ENCODE measurements at places on chromosomes 5 and 9.

DNA sequence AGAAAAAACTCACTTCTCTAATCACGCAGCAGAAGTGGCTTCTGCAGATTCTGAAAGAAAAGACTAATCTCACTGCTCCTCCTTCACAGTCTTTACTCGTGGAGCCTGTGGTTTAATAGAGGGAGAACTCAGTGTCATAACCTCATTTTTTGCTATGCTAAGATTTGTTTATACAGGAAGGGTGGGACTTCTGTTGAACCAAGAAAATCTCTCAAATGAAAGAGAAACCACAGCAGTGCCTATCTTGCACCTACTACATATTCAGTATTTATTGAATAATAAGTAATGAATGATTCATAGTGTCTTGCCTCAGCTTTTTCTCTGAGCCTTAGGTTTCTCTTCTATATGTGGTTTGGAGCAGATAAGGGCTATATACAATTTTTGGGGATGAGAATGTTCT is 136.1 kb upstream of the DMAC1 start:
- DNase-seq, result no peak

GRCh38 chr5:14735944-14736343 is 71.4 kb downstream of the OTULIN start:
- no peak for DNase-seq

DNA sequence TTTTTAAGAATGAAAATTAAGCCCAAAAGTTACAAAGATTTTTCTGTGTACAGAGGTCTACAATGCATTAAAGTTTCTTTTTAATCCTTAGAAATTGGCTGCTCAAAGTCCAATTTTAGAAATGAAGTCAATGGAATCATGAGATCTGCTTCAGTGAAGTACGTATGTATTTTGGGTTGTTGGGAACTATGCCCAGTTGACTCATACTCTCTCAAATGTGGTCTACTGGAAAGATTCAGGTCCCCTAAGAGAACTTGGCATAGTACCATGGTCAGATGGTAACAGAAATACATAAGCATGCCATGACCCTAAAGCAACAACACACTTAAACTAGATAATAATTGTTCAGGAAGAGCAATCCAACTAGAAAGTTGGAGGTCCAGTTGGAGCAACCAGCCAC is 23.0 kb downstream of the FBLL1 start:
- no peak for DNase-seq

GRCh38 chr5:141095263-141095641 is 837 bp downstream of the PCDHB2 start:
- no peak for DNase-seq

GRCh38 chr5:96852759-96853158 is 23.5 kb upstream of the ERAP2 start:
- DNase-seq, result no peak

GRCh38 chr5:10703676-10704075 is 57.4 kb downstream of the DAP start:
- DNase-seq, result no peak

GRCh38 chr5:61290791-61291210 is 41.3 kb upstream of the ZSWIM6 start:
- DNase-seq, result no peak

GRCh38 chr5:60350794-60351193 is 349.2 kb downstream of the DEPDC1B start:
- no peak for DNase-seq

DNA sequence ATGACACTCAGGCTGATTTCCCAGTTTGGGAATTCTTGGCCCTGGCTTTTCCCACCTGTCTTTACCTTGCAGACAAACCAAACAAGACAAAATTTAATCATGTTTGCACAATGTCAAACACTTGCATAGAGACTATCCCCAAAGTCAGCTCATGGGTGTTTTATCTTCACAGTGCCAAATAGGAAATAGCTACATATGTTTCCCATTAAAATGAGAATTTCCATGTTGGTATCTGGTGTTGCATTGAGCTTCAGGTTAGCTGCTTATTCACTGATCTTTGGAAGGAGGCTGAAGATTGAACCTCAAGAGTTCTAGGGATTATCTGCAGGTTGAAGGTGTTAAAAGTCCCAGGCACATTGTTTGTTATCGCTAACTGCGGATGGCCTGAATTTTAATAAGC is 19.5 kb downstream of the MAP1B start:
- no peak for DNase-seq

DNA sequence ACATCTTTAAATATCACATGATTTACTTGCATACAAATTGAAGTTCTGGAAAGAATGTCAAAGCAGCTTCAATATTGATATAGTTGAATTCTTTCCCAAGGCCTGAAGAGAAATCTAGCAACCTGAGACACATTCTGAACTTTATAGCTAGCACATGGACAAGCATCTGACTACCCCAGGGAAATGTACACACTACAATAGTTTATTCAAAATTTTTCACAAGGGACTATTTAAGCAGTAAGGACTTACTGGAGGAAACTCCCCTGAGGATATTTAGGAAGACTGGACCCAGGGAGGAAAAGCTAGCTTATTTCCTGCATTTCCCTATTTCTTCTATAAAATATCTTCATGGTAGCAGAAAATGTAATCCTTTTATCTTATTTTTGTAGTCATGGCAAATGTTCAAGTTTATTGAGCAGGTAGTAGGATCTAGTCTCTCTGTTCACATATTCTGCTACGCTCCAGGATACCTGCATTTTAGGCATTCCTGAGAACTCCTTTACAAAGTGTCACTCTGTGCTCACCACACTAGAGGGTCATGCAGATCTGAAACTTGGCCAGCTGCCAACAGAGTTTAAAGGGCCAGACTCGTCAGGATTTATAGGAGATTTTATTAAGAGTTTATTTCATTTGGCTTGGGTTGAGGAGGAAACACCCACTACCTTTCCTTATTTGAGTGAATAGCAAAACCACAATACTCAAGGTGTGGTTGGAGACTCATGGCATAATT is 348.4 kb upstream of the FTMT start:
- DNase-seq, result no peak

DNA sequence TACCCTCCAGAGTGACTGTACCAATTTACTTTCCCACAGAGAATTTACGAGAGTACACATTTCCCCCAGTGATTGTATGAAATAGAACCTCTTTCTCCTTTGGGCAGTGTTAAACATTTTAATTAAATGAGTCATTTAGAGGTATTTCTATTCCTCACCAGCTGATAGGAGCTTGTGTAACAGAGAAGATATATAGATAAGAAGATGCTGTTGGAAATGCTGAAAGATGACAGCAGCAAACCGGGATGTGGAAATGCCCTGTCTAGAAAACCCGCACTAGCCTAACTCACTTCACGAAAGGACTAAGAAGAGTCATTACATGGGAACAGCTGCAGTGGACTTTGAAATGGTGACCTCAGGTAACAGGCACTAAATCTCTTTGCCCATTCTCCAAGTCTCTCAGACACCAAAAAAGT is 68.3 kb downstream of the LPAR1 start:
- DNase-seq, result no peak

- peak; percentile 41 for DNase-seq
Observed at GRCh38 chr9:135602789-135603481, 36.4 kb downstream of the GLT6D1 start.

- no peak for DNase-seq
Observed at GRCh38 chr5:67530609-67531255, 334.1 kb upstream of the CD180 start.

DNA sequence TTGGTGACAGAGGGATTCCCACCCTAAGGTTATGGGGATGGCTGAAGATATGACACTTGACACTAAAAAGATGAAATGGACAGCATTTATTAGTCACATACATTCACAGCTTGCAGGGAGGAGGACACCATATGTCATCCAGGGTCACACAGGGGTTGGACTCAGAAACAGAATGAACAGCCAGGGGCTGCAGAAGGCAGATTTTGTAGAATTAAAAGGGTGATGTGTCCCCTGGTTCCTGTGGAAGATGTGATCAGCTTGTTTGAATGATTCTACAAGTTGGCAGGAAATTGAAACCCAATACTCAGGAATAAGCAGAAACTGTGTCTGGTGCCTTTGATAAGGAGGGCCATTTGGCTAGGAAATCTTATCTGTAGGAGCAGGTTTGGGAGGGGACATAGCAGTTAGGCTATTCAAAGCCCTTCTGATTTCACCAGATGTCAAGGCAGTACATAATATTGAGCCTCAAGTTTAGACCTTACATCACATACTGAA is 102.3 kb upstream of the GRIN3A start:
- no peak for DNase-seq

DNA sequence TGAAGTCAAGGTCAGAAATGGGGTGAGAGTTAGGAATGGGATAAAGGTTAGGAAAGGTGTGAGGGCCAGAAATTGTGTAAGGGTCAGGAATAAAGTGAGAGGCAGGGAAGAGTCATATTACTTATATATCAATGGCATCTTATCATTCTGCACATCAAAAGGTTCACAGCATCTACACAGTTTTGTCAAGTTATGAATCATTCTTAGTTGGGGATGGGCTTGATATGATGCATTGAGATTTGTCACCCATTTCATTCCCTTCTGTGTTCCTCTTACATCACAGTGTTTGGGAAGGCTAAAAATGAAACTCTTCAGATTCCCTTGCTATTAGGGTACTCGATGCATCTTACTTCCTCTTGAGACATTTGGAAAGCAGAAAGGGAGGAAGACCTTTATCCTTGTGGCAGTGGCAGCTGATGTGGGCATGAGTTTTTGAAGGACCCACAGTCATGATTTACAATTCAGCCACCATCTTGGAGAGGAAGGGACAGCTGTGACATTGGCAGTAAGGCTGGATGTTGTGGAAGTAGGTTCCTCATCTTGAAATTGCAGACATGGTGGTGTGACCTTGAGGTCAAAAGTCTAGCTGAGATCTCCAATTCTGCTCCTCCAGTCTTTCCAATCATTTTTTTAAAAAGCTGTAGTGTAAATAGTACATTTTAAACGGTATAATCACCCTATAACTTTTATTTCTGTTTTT is 24.2 kb upstream of the NPR3 start:
- no peak for DNase-seq

DNA sequence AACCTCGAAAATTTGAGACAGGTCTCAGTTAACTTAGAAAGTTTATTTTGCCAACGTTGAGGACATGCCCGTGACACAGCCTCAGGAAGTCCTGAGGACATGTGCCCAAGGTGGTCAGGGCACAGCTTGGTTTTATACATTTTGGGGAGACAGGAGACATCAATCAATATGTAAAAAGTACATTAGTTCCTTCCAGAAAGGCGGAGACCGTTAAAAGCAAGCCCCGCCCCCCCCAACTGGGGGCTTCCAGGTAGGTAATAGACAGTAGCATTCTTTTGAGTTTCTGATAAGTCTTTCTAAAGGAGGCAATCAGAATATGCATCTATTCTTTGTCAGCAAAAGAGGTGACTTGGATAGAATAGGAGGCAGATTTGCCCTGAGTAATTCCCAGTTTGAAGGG is 599 bp upstream of the MOCS2 start:
- no peak for DNase-seq

DNA sequence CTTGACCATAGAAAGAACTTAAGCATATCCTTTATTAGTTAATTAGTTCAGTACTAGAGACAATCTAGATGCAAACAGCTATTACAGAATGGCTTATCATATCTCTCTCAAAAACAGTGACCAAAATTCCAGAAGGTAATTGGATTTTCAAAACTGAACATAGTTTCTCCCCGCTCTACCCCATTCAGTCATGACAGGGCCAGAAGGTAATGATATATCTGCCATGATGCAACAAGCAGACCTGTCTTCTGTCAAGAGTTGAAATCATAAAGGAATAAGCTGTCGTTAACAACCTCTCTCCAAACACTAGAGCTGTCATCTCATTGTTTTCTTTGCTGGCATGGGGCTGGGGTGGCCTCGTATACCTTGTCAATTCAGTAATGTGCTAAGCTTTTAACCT is 200.5 kb upstream of the POU5F2 start:
- DNase-seq, result no peak

- no peak for DNase-seq
Observed at GRCh38 chr9:26292943-26293342, 599.7 kb downstream of the CAAP1 start.

DNA sequence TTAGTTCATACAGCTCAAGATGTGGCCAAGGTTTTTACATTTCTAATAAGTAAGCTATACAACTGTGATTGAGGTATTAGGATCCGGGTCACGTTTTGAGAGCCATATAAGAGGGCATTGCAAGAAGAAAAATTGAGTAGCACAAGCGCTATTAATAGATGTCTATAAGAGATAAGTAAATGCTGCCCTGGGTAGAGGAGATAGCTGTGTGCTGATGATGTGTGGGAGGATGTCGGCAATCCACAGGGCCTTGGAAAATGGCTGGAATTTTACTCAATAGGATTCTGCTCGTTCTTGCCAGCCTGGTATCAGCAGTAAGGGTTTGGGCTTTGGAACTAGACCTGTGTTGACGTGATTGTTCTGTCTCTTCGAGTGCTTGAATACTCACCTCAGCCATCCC is 41.6 kb downstream of the CSF1R start:
- no peak for DNase-seq

- no peak for DNase-seq
Observed at GRCh38 chr5:100900142-100900795, 2.8 kb downstream of the ST8SIA4 start.

DNA sequence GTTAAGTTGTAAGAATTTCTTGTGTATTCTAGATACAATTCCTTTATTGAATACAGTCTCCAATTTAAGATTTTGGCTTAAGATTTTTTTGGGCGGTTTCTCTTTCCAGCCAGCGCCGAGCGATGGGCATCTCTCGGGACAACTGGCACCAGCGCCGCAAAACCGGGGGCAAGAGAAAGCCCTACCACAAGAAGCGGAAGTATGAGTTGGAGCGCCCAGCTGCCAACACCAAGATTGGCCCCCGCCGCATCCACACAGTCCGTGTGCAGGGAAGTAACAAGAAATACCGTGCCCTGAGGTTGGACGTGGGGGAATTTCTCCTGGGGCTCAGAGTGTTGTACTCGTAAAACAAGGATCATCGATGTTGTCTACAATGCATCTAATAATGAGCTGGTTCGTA is 278.7 kb upstream of the TARS1 start:
- DNase-seq, result no peak

- DNase-seq, result no peak
Observed at GRCh38 chr5:16791036-16791705, 144.9 kb downstream of the MYO10 start.

GRCh38 chr5:96433066-96433447 is at the start of gene PCSK1:
Gene PCSK1 (minus strand): TSS chr5:96433248. CDS start chr5:96433042, 206 bp downstream.
- no peak for DNase-seq

- no peak for DNase-seq
Observed at GRCh38 chr9:6488395-6488794, 75.4 kb downstream of the UHRF2 start.

DNA sequence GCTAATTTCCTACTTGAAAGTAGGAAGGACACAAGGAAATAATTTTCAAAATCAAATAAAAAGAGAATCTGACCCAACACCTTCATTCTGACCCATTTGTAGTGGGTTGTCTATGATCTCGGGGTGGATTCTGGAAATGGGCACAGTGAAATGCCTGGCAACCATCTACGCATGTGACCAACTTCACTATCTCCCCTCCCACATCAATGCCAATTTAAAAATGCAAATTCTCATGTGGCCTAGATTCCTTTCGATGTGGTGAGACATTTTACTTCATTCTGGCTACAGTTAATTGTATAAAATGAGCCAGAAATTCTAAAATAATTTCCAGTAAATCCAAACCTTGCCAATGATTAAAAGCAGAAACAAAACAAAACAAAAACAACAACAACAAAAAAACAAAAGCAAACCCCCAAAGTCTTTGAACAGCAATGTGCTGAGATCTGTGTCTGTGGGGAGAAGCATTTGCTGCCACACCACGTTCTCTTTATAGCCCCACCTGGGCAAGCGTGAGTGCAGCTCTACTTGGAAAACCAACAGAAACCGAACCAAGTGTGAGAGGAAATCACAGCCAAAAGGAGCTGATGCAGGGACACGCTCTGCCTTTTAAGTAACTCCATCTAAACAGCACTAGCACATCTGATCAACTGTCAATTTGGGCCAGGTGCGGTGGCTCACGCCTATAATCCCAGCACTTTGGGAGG is 59.0 kb downstream of the USP20 start:
- no peak for DNase-seq

- DNase-seq, result no peak
Observed at GRCh38 chr9:112819635-112820496, 69.3 kb downstream of the SNX30 start.
